Activated CD4-positive, alpha-beta memory T cell treated with anti-CD3 and anti-CD28 coated beads for 36 hours (primary cell): ENCODE measurements at places on chromosomes 12 and 14. TPM values are rescaled to one million over a fixed set of nuclear protein-coding genes. Genes with fewer than 3 reads are reported as not detected.
A peak's percentile ranks its signal among the peaks of the same experiment; 100 is the strongest.

HVCN1 gene
- total RNA-seq = 4.1 TPM

ADAM20 gene
- total RNA-seq = 0.38 TPM

SLC5A8 gene
- total RNA-seq = not detected

GRCh38 chr12:122473543-122474323 lies 27.0 kb downstream of the ZCCHC8 start:
- DNase-seq = peak; percentile 77

- no peak for DNase-seq
Measured at GRCh38 chr14:59630288-59630963, 53.8 kb upstream of the CCDC175 start.

DNA sequence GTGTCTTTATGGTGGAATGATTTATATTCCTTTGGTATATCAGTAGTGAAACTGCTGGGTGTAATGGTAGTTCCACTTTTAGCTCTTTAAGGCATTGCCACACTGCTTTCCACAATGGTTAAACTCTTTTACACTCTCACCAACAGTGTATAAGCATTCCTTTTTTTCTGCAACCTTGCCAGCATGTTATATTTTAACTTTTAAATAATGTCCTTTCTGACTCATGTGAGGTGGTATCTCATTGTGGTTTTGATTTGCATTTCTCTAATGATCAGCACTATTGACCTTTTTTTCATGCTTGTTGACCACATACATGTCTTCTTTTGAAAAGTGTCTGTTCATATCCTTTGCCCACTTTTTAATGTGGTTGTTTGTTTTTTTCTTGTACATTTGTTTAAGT lies 142.5 kb downstream of the MSRB3 start:
- no peak for DNase-seq

GRCh38 chr14:36604757-36605505 lies 22.5 kb upstream of the NKX2-8 start:
- peak; percentile 40 for DNase-seq

- no peak for DNase-seq
Measured at GRCh38 chr12:10501030-10501429, 4.7 kb upstream of the EIF2S3B start.
